Fibroblast of skin of scalp (primary cell): ENCODE measurements at places on chromosomes 3 and 15.

DNA sequence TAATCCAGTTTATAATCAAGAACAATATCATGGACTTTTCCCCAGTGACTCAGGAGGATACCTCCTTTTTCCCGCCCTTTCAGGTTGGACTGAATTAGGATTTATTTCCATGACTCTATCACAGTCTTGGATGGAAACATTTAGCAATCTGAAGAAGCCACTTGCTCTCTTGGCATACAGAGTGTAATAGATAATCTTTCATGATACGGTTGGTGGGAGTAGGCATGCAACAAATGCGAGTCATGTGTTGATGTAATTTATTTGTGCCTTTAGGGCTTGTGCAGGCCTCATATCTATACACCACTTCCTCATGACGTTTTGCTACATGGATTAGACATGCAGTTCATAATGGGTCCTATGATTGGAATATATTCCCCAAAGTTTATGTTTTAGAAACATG is 54.2 kb upstream of the MCTP2 start:
- DNase-seq: peak; percentile 5

DNA sequence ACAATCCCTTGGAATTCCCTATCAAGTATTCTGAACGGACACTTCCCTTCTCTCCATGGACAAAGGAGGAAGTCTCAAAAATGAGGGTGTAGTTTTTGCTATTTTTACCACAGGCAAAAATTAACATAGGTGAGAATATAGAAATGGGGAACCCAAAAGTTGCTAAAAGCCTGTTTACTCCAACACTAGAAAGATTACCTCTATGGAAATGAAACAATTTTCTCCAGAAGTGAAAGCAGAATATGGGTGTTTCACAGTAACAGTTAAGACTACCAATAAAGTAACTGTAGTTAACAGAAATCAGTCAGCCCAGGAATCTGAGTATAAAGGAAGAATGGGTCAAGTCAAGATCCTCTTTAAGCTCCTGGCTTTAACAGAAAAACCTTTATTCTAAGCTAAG is 9.3 kb downstream of the TRA2B start:
- no peak for DNase-seq

DNA sequence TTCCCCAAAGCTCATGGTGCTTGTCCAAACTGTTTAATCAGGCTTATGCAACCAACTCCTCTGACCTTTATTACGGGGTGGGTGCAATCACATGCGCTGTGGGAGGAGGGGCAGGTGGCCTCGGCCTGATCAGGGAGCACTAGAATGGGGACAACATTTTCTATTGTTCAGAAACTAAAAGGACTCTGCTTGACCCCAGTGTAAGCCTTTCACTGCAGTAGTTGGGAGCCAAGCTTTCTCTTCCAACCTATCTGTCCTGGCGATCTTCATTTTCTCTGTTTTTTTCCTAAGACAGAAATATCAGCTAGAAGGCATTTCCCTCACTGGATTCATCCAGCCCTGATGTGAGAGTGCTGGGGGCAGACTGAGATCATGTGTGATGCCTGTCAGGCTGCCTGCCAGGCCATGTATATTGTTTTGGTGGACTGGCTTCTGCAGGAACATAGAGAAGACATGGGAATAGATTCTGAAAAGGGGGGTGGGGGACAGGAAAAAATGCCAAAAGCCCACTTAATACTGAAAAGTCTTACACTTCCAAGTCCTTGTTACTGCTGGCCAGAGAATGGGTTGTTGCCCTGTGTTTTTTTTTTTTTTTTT is 627.0 kb upstream of the TBL1XR1 start:
- DNase-seq: peak; percentile 26

DNA sequence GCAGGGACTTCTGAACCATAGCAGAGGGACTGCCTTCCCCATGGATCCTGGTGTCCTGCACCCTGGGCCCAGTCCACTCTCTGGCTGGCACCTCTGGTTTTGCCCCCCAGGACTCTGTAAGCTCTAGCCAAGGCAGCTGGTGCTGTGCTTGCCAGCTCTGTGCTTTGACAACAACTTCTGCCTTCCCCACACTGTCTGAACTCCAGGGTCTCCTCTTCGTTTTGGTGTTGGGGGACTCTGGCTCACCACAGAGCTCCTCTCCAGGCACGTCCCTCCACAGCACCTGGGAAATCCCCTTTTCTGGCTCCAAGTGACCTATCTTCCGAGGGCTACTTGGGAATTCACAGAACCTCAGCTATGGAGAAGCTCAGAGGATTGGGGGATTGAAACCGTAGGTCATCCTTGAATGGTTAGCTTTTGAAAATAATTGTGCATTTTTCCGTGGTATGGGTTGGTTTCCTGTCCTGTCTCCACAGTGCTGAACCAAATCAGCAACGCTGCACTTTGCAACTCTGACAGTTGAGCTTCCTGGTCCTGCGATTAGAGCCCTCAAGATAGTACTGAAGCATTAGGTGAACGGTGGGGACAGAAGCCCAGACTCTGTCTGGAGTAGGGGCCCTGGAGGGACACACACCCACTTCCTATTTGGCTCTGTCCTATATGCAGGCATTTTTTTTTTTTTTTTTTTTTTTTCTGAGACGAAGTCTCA is 152.4 kb downstream of the APBA2 start:
- no peak for DNase-seq

GRCh38 chr3:12613250-12613649 is 50.7 kb downstream of the RAF1 start:
- DNase-seq: no peak

DNA sequence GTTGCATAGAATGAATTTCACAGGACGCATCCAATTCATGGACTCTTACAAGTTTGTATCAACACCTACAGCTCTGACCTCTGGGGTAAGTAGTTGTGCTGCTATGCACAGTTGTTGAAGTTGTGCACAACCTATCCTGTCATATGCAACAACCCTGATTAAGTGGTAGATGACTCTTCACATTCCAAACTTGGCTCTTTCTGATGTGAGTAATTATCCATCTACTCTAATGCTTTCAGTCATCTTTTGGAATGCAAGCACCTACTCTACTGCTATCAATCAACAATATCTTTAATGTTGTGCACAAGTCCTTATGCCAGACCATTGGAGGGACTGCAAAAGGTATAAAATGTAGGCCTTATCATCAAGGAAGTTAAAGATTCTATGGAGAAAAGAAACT is 921.4 kb downstream of the MCTP2 start:
- no peak for DNase-seq

DNA sequence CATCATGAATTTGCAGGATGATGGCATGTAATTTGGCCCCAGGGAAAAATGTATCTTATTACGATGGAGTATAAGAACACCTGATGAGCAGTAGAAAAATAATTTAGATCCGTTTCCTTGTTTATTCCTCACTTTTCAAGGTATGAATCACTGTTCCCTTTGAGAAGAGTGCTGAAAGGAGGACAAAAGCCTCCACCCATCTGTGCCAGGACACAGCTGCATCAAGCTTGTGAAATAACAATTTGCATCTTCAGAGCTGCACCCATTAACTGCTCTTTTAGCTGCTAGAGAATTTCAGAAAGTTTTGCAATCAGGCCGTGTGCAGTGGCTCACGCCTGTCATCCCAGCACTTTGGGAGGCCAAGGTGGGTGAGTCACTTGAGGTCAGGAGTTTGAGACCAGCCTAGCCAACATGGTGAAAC is 9.6 kb downstream of the CLDND1 start:
- no peak for DNase-seq

- no peak for DNase-seq
Observed at GRCh38 chr15:45668386-45668785, 33.6 kb downstream of the SQOR start.

- no peak for DNase-seq
Observed at GRCh38 chr15:44147636-44148035, 47.4 kb downstream of the FRMD5 start.

GRCh38 chr15:66049353-66049752 is 180.1 kb downstream of the RAB11A start:
- DNase-seq: no peak

DNA sequence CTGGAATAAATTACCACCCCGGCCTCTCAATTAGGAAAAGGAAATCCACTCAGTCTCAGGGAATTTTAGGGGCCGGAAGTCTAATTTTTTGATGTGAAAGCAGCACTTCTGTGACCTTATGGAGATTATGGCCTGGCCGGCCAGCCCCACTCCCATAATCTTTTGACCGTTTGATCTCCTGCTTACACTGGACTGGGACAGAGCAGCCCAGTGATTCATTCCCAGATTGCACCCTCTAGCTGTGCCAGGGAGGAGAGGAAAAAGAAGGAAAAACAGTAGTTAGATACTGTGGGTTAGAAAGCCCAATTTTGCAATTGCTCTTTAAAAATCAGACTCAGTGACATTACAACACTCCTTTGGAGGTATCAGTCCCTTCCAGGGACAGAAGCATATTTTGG is 32.4 kb downstream of the GJD2 start:
- peak; percentile 45 for DNase-seq
